ENCODE measurements at places on chromosomes 2 and 18.

DNA sequence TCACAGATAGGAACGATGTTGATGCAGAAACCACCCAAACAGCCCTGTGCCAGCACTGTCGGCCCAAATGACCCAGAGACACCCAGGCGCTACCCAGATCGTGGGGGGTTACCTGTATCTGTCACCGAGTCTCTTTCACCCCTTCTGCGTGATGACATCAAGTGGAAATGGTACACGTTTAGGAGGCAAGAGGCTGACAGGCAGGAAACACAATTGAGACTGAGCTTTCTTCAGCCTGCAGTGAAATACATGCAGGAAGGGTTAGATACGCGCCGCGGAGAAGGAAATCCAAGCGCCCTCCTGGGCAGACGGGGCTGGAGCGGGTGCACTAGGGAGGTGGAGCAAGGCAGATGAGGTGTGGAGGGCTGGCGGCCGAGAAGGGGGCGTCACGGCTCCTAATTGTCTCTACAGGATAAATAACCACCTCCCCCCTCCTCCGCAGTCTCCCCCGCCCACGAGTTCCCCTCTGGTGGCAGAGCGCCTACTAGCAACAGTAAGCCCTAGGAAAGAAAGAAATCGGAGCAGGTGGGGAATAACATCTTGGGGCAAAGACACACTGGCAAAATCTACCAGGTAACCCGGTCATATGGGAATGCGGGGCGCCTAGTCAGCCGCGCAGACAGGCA is at the start of gene RNF152:
Gene RNF152 (minus strand): TSS at position 325 of the 626 bp plus-strand sequence. CDS start 76,544 bp downstream, outside the sequence.
- peak; percentile 38 for DNase-seq

- no peak for DNase-seq
These were observed 165.3 kb upstream of the SYT4 start for GRCh38 chr18:43442571-43442970.

DNA sequence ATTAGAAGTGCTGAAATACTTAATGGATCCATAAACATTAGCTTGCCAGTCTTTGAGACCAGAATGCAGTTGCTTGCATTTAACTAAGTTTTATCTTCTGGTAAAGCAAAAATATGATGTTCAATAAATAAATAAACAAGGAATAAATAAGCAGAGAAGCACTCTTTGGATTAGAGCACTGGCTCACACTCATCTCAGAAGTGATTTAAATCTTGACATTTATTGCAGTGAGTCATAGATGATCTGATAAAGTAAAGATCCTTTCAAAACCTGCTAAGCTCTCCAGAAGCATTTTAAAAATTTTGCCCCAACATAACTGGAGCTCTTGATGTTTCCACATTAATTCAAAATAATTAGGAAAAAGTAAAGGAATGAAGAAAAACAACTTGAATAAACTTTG is 66.8 kb downstream of the KYNU start:
- no peak for DNase-seq

DNA sequence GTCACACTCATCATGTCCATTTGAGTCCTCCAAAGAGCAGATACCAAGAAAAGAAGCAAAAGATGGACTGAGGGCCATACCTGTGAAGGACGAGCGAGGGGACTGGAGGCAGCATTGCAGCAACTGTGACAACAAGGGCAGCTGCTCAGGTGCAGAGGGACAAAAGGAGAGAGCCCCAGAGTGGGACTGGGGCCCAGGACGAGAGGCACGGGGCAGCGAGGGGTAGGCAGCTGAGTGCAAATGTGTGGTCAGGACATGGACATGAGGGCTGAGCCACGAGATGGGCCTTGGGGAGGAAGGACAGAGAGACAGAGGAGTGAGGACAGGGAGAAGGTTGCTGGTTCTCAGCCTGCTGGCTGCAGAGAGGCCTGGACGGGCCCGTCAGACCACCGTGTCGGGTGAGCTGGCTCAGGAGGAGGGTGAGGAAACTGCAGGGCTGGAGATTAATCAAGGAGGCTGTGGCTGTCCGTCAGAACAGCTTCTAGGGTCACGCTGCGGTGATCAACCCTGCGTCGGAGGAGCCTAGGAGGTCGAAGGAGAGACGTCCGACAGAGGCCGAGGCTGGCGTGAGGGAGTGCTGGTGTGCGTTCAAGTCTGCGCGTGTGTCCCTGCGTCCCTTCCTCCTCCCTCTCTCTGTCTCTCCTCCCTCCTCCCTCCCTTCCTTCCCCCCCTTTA is 206.8 kb upstream of the HDAC4 start:
- DNase-seq, result no peak

GRCh38 chr2:196219671-196220070 is 48.3 kb upstream of the STK17B start:
- no peak for DNase-seq

GRCh38 chr2:238873381-238873801 is 25.5 kb downstream of the TWIST2 start:
- DNase-seq, result no peak

DNA sequence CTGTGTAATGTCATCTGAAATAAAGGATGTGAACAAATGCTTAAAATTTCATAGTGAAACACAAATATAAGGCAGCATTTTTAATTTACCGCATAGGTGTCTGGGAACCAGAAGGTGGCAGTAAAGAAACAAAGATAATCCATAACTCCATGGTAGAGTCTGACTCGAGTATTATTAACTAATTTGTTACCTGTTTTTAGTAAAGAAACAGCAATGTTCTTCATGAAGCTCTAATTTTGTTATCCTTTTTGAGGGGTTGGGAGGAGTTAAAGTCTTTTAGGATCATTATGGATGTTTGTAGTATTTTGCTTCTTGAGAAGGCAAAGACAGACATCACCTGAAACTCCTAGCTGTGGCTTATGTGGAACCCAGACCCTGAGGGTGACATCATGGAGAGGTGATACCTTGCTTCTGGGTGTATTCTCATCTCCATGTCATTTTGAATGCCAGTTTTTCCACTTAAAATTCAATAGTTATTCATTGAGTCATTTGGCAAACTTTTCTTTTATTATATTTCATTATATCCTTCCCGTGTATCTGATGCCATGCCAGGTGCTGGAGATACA is 286.2 kb upstream of the EPAS1 start:
- no peak for DNase-seq

DNA sequence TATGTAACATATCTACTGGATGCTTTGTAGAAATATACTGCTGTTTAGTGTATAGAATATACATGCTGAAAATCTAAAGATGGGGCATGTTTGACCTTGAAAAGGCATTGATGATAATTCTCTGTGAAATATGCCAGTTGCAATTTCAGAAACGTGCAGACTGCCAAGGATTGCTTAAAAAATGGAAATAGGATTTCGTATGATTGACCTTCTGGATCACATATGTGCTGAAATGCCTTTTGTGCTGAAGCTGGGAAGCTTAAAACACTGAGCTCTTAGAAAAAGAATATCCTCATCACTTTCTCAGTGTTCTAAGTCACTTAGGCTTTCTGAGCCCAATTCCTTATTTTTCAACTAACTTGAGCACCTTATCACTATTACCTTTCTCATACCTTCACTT is 14.3 kb downstream of the NYAP2 start:
- DNase-seq, result no peak

GRCh38 chr2:118671701-118672454 is 175.6 kb downstream of the EN1 start:
- DNase-seq, result no peak

DNA sequence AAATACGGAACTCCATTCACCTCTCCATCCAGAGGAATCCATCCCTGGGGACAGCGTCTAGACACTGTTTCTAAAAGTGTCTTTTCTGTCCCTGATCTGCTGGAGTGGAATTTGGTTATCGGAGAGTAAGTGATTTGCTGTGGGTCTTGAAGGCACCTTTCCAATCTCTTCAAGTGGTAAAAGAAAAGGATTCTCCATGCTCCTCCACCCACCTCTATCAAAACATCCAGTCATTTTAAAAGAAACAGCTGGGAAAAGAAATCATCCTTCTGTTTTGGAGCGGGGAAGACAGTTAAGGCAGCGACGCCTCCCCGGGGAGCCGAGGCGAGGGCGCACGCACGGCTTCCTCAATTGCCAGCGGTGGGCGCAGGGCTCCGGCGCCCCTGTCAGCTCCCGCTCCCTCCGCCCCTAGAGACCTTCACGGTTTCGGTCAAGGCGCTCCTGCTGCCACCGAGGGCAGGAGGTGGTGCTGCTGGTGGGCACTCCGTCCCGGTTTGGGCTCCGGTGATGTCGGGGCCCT is 547 bp downstream of the SLC35F5 start:
- no peak for DNase-seq

- no peak for DNase-seq
These were observed 331.4 kb upstream of the NETO1 start for GRCh38 chr18:73199151-73199550.

DNA sequence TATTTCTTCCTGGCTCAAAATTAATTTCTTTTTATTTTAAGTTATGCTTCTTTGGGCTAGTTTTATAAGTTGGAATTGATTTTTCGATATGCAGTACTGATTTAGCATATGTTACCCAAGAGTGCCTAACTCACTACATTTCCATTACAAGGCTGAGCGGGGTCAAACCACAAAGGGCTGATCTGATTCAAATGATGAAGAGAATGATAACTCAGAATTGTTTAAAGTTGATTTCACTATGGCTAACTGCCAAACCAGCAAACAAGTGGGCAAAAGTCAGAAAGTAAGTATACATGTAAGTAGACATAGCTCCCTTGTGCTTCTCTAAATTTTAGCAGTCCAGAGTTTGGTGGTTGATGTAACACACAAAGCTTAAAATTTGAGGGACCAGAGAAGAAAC is 35.6 kb downstream of the RAD51AP2 start:
- no peak for DNase-seq

DNA sequence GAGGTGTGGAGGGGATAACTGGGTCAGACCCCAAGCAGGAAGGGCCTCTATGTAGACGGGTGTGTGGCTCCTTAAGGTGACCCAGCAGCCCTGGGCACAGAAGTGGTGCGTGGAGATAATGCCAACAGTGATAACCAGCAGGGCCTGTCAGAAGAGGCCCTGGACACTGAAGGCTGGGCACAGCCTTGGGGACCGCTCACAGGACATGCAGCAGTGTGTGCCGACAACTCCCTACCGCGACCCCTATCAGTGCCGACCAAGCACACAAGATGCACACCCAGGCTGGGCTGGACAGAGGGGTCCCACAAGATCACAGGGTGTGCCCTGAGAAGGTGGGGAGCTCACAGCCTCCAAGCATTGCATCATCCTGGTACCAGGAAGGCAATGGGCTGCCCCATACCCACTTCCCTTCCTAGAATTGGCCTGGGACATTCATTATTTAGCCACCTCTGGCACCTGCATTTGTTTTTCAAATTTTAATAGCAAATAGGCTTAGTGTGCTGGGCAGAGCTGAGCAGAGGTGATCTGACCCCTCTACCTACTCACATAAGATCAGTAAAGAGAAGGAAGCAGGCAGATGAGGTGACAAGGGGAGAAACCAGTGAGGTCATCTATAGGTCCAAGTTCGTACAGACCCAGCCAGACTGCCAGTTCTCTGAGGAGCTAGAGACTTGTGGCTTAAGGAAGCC is 55.2 kb downstream of the BCL11A start:
- DNase-seq, result no peak

- no peak for DNase-seq
These were observed 42.1 kb upstream of the EHBP1 start for GRCh38 chr2:62663411-62663810.

GRCh38 chr2:69335311-69335710 is 51.7 kb downstream of the GFPT1 start:
- no peak for DNase-seq

DNA sequence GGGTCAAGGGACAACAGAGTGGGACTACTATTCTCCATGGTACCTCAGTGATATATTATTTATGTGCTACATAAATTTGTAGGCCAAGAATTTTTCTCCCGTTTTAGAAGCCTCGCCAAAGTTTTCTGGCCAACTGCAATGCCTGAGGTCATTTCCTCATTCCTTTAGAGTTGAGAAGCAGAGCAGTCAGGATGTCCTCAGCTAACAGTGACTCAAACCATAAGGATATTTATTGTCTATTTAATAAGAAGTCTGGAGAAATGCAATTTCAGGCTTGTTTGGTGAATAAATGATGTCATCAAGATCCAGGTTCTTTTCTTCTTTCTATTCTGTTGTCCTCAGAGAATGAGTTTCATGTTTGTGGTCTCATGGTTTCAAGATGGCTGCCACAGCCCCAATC is 91.0 kb downstream of the ADCYAP1 start:
- no peak for DNase-seq

GRCh38 chr2:58732999-58733398 is 491.9 kb upstream of the FANCL start:
- DNase-seq, result no peak

Data from stimulated activated CD4-positive, alpha-beta T cell treated with anti-CD3 and anti-CD28 coated beads, Interleukin-4, amount 100 ng/mL, for 1 hour (primary cell).